ENCODE measurements at places on chromosomes 1 and 21.
A peak's percentile ranks its signal among the peaks of the same experiment; 100 is the strongest.

- peak; percentile 1 for DNase-seq
Observed at GRCh38 chr1:84301004-84301784, at the start of gene SAMD13. SAMD13 (plus strand) TSS chr1:84301708; CDS start chr1:84303235, 1,527 bp downstream.

DNA sequence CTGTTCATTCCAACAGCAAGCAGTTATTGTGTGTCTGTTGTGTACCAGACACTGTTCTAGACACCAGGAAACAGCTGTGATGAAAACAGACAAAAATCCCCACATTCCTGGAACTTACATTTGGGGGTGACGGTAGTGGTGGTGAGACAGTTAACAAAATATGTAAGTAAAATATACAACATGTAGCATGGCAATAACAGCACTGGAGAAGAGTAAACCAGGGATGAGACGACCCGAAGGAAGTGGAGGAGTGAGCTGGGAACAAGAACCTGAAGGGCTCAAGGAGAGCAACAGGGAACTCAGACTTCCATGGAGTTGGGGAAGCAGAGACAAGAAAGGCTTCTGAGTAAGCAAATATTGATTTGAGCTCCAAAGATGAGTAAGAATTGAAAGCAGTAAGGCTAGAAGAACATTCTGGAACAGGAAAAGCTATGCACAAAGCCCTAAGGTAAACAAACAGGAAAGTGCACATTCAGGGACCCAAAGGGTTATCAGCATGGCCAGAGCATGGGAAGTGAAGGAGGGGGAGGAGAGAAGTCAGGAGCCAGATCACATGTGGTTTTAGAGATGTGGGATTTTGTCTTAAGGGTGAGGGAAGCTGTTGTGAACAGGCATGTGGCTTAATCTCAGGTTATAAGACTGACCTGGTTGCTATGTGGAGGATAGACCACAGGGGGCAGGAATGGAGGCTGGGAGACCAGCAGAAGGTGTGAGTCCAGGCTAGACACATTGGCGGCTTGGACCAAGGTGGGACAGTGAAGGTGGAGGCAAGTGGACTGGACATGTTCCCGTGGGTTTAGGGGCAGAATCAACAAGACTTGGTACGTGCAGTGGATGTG is 7.3 kb downstream of the CSF1 start:
- no peak for DNase-seq

DNA sequence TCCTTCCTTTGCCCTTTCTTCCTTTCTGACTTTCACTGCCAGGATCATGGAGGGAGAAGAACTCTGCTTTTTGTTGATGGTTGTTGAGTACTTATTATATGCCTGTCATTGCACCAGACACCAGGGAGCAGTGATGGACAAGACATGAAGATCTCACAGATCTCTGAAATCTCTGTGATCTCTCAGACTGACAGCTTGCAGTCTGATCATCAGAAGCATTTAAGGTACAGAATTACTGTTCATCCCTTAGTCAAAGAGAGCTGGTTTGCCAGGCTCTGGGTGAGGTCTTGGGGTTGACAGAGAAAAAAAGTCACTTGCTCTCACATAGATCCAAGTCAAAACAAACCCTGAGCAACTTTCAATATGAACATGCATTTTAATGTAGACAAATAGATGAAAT is 299.5 kb upstream of the FMN2 start:
- no peak for DNase-seq

GRCh38 chr1:233359431-233359830 is 31.9 kb downstream of the MAP3K21 start:
- no peak for DNase-seq

DNA sequence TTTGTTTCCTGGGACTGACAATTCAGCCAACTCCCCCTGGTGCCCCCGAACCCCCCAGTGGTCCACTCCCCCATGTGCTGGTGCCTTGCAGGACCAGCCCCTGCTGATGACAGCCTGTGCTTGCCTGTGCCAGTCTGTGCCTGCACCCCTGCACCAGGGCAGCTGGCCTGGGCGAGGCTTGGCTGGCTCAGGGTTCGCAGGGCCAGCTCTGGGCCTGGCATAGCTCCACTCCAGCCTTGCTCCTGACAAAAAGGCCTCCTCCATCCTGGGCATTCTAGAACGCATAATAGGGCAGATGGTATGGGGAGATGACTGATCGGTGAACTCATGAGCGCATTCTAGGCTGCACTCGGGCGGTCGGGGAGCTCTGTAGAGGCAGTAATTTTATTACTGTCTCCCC is 5.4 kb downstream of the CNTN2 start:
- no peak for DNase-seq
